ENCODE measurements at places on chromosomes 5 and 9.
A peak's percentile ranks its signal among the peaks of the same experiment; 100 is the strongest.

DNA sequence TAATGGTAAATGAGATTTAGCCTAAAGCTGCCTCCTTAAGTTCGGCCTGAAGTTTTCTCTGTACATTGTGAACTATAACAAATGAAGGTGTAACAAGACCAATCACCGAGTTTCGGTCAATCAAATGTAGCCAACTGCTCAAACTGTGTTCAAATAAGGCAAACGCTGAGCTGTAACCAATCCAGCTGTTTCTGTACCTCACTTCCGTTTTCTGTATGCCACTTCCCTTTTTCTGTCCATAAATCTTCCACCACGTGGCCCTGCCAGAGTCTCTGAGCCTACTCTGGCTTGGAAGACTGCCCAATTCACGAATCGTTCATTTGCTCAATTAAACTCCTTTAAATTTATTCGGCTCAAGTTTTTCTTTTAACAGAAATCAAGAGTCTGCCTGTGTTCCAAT, 193.5 kb upstream of the KLF9 start:
- no peak for DNase-seq

- DNase-seq, result no peak
Observed at GRCh38 chr5:111606194-111606593, 93.9 kb upstream of the STARD4 start.

DNA sequence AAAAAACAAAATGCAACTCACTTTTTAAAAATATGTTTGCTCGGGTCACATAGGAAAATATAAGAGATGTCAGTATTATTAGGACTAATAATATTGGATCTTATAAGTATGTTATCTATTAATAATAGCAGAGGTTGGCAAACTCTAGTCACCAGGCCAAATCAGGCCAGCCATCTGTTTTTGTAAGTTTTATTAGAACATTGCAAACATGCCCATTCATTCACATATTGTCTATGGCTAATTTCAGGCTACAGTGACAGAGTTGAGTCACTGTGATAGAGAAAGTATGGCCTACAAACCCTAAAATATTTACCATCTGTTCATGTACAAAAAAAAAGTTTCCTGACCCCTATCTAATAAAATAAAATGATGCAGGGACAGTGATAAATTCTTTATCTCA, 97.7 kb upstream of the CDH6 start:
- no peak for DNase-seq

DNA sequence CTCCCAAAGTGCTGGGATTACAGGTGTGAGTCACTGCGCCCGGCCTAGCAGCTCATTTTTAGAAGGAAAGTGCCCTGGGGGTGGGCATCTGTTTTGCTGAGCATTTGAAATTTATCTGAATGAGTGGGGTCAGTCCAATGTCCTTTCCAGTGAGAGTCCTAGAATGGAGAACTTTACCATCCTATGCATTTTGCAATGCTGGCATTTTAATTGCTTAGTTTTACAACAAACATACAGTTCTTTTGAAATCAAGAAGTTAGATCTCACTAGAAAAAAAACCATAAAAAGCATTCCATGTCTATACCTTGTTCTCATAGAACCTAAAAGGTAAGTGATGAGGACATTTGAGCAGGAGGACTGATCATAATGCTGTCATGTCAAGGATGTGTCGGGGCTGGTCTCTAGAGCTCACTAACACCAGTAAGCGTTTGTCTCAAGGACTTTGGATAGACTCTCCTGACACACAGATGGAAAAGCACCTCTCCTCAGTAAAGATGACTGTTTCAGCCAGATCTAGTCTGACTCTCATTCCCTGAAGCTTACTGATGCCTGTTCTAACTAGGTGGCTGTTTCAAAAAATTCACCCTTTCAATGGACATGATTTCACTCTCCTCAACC, 83.9 kb downstream of the DCP2 start:
- DNase-seq, result no peak

DNA sequence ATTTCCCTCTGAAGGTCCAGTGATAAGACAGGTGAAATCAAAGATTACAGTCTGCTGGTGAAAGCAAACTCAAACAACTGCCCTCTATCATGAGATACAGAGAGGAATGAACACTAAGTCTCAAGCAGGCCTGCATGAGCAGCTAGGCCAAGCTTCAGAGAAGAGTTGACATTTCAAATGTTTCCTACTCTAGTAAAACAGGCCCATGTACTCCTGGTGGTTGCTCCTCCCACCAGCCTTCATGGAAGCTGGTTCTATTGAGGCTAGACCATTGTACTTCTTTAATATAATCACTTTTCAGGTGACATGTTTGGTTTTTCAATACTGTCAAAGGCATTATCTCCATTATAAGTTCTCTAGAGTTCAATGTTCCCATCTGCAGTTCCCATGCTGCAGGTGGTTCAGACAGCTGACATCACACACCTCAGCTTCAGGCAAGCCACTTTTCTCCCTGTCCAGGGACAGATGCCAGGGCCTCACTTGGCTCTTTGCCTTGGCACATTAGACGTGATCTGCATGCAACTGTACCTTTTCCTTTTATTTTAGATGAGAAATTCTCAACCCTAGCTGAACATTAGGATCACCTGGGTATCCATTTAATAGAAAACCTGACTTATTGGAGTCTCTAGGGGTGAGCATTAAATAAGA, 89.8 kb downstream of the PIK3R1 start:
- no peak for DNase-seq

- DNase-seq, result no peak
Observed at GRCh38 chr5:31273631-31274378, 80.3 kb downstream of the CDH6 start.

DNA sequence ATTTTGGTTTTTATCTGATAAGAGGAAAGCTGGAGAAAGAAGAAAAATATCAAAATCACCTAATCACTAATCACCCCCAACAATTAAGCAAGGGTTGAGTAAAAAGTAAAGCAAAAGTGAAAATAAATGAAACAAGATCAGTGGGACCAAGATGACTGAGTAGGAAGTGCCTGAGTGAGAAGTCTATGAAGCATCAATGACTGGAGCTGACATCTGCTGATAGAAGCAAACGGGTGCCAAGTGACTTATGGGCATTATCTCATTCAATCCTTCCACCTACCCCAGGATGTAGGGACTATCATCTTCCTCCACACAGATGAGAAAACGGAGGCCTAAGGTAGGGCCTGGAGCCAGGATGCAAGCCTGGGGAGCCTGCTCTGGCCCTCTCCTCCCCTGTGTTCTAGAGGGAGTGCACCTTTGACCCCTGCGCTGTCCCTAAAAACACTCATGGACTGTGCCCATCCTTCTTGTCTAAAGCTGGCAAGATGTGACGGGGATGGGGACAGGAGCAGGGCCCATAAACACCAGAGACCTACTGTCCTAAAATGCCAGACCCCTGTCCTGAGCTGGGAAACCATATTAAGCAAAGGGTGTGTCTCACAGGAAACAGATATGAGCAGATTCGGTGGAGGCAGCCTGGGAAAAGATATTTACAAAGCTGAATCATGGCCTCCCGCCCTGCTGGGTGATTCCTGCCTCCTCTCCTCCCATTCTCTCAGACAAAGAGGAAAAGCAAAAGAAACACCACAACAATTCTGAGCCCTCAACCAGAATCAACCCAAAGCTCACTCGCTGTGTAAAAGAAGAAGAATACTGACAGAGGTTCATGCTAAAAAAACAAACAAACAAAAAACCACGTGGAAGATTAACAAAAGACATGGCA, 116.0 kb downstream of the AUH start:
- peak; percentile 18 for DNase-seq

DNA sequence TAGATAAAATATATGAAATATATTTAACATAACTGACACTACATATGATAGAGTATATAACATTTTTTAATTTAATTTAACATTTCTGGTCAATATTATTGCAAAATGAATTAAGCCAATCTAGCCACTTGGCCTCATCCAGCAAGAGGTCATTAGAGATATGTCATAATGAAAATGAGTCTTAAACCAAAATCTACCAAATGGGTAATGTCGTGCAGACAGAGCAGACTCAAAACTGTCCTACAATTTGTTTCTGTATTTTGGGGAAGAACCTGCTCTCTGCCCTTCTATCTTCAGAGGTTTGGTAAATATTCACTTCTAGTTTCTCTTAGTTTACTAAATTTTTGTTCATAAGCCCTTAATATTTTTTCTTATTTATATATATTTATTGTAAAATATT, 61.4 kb downstream of the ARHGEF28 start:
- no peak for DNase-seq

DNA sequence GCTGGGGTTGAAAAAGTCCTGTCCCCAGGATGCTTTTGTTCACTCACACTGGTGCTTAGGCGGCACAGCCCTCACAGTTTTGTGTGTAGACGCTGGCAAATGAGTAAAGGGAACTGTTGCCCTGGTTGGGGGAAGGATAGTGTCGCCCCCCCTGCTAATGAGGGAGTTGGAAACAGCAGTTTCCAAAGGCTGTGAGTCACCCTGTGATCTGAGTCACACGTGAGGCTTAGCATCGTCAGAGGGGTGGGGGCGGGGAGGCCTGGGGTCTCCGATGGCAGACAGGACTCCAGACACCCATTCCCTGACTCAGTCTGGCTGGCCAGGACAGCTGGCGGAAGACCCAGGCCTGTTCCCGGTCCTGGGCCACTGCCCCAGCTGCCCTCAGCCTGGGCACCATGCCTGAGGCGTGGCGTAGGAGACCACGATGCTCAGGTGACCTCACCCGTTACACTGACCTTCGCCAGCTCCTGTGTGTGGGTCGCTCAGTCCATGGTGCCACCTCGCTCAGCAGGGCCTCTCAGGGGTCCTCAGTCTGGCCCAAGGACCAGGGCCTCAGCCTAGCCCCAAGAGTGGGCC, 2.9 kb downstream of the DNAJB5 start:
- DNase-seq, result peak; percentile 78

DNA sequence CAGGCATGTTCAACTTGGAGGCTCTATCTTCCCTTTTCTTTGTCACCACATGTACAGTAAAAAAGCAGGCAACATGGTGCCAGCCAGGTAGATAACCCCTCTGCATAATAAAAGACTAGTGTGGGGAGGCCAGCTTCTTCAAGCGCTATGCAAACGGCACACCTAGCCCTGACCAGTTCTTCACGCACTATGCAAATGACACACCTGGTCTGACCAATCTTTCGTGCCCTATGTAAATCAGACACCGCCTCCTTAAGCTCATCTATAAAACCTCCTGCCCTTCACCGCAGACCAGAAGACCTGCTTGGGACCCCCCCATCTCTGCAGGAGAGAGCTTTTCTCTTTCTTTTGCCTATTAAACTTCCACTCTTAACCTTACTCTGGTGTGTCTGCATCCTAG, 28.1 kb upstream of the UGCG start:
- no peak for DNase-seq

- DNase-seq, result no peak
Observed at GRCh38 chr9:80175286-80176150, 603.8 kb downstream of the TLE4 start.

- no peak for DNase-seq
Observed at GRCh38 chr5:87129046-87129445, 138.6 kb upstream of the RASA1 start.

GRCh38 chr5:17802256-17802655, 168.0 kb downstream of the TAF11L14 start:
- DNase-seq, result no peak

GRCh38 chr5:6202149-6202967, 176.0 kb downstream of the MED10 start:
- DNase-seq, result no peak

GRCh38 chr5:53403291-53403690, 77.1 kb upstream of the FST start:
- no peak for DNase-seq

DNA sequence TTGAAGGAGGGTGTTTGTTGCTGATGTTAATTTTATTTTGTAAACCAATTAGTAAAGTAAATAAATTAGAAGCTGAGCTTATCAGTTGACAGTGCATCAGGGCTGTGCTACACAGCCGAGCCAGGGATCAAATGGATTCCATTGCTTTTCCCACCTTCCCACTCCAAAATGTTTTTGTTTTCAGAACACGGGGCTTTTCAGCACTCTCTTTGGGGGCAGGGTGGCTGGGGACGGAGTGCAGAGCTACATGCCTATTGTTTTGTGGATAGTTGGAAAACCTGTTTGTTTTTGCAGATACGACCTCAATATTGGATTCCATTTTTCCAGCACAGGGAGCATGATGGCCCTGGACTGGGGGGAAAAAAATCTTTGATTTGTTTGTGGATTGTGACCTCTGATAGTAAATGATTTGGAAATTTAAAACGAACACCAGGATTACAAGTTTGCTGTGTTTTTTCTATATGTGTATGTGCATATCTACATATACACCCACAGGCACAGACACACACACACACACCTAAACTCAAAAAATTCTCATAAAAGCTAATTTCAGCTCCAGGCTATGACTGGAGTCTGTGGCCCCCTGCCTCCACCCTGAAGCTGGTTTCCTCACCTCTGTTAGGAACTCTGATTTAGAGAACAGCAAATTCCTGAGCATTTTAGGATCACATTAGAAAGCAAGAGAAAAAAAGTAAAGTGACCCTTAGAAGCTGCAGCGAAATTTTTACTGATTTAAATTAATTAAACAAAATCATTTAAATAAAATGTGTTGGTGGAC, 371.7 kb upstream of the IRX2 start:
- no peak for DNase-seq

DNA sequence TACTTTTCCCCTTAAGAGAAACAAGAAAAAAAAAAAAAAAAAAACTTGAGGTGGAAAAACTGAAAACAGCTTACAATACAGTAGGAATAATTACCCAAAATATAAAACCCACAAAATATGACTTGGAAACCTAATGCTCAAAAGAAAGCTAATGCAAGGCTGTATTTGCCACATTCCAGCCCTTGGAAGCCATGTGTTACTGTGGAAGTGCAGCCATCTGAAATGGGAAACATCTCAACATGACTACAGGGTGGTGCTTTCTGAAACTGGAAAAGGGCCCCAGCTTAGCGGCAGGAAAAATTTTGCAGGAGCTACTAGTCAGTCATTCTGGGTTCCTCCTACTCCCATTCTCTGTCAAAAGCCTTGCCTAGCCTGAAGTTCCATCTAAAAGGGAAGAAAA, 20.4 kb downstream of the CDK5RAP2 start:
- DNase-seq, result no peak

DNA sequence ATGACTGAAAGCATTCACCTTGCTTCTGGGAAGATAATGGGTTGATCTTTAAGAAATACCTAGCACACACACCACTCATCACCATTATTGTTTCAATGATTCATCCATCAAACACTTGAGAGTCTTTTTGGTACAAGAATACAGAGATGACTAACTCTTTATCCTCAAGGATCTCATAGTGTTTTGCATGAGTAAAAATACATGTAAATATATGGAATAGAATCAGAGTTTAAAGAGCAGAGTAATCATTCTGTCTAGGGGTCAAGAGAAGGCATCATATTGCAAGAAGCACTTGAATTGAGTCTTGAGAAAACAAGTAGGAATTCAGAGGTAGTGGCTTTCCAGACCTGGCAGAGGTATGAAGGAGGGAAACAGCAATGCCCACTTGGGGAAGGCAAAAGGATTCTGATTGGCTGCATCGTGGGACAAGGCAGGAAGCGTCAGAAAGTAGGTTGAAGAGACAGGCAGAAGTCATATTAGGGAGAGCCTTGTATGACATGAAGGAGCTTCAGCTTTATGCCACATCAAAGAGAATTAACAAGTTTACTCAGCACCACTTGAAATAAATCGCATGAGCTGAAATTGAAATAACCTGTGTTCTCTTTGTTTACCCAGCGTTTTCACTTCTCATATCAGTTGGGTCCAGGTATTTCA, 542.5 kb downstream of the TLE1 start:
- DNase-seq, result no peak

GRCh38 chr9:86751207-86751606, 196.1 kb downstream of the GAS1 start:
- no peak for DNase-seq

All from stimulated activated CD4-positive, alpha-beta T cell treated with anti-CD3 and anti-CD28 coated beads, Interleukin-1b, Interleukin-23, amount 100 ng/mL, for 48 hours (primary cell).